ENCODE measurements at places on chromosomes 12 and 14.
A peak's percentile ranks its signal among the peaks of the same experiment; 100 is the strongest.

GRCh38 chr14:79712302-79712950, 498.9 kb downstream of the DIO2 start:
- no peak for DNase-seq

GRCh38 chr12:41212625-41213024, 24.5 kb downstream of the PDZRN4 start:
- DNase-seq, result no peak

- no peak for DNase-seq
Observed at GRCh38 chr12:9730011-9730410, 2.9 kb downstream of the CLECL1 start.

GRCh38 chr12:91144053-91144452, 32.8 kb upstream of the LUM start:
- no peak for DNase-seq

GRCh38 chr14:69994002-69994401, 114.8 kb downstream of the SMOC1 start:
- no peak for DNase-seq

- no peak for DNase-seq
Observed at GRCh38 chr12:92718483-92718990, 15.7 kb downstream of the PLEKHG7 start.

DNA sequence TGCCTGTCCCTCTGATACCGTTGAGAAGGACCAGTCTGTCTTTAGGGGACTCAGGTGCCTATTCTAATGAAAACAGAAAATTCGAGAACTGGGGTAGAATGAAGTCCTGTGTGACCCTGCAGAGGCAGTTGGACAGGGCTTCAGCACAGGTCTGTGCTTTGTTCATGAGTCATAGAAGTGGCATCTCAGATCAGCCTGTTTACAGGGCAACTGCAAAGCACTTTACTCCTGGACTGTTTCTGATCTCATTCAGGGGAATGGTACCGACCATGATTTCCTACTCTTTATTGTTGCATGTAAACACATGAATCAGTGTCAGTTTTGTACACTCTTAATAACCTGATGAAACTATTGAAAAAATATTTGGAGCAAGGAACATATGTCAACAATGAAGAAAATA, 1517.0 kb downstream of the AACS start:
- DNase-seq, result no peak

DNA sequence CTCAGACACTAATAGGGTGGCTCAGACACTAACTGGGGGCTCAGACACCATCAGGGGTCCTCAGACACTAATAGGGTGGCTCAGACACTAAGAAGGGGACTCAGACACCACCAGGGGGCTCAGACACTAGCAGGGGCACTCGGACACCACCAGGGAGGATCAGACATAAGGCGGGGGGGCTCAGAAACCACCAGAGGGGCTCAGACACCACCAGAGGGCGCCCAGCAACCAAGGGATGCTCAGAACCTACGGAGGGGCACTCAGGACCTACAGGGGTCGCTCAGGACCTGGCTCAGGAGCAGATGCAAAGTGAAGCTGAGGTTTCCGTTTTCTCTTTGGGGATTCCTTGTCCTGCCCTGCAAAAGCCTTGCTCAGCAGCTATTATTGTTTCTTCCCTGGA, 448.5 kb downstream of the TMEM121 start:
- DNase-seq, result peak; percentile 49

- no peak for DNase-seq
Observed at GRCh38 chr12:40065636-40066035, 40.2 kb downstream of the SLC2A13 start.

- no peak for DNase-seq
Observed at GRCh38 chr14:89697281-89698060, 257.1 kb downstream of the EFCAB11 start.

GRCh38 chr12:121781998-121782979, 11.2 kb downstream of the RHOF start:
- peak; percentile 22 for DNase-seq

DNA sequence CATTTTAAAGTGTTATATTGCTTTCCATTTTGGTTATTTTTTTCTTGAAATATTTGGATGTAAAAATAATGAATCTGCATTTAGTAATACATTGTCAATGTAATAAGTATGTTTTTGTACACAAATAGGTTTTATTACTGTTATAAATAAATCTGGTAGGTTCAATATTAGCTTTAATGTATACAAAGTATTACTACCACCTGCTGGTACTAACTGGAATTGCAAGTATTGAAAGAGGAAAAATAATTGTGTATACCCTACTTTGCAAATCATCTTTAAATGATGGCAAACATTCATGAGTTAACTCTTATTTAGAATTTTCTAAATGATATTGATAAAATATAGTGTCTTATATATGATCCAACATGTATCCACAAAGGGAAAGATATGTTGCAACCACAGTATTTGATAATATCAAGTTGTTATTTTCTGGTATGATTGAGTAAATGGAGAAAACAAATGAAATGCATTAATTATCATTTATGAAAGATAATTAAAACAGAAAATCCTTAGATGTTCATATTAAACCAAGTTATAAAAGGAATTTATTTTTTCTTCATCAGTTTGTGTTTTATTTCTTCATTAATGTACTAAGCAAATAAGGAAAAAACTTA, 3.2 kb downstream of the OR4K2 start:
- no peak for DNase-seq

- no peak for DNase-seq
Observed at GRCh38 chr14:100807496-100807895, 18.4 kb upstream of the MEG3 start.

- DNase-seq, result no peak
Observed at GRCh38 chr12:1796515-1797010, 23.8 kb upstream of the LRTM2 start.

DNA sequence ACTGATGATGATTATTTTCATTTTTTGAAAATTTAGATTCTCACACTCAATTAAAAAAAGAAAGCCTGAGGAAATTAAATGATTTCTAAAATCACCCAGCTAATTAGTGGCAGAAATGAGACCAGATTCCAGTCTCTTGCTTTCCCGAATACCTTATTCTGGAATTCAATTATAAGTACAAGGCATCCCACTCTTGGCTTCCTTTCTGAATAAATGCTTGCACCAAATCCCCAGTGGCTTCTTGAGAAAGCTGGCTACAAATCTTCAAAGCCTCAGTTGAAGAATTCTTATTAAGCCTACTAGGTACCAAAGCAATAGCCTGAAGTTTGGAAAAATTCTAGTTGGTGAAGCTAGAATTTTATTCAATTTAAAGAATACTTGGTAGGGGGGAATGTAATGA, 476.6 kb downstream of the DIO2 start:
- no peak for DNase-seq

GRCh38 chr14:106442857-106443256, 916.5 kb downstream of the TMEM121 start:
- no peak for DNase-seq

- no peak for DNase-seq
Observed at GRCh38 chr14:61584331-61584741, 111.0 kb upstream of the HIF1A start.

DNA sequence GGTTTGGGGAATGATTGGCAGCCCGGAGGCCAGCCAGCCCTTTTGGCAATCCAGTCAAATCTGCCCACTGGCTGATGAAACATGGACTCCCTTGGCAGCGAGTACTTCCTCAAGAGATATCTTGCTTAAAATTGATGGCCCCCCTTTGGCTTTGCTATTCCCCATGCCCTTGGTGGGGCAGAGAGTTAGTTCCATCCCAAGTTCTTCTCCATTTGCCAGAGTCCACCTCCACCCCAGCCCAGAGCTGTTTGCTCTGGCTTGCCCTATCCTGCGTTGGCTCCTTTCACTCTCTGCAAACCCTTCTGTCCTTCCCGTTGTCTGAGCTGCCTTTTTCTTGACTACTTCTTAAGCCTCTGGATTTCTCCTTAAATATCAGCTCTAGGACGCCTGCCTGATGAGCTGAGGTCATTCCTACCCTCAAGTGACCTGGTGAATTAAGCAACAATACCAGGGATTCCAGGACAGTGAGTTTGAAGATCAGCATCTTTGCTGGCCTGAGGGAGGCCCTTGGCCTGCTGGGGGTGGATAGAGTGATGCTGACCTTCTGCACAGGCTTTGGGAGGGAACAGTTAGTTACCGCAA, 212.0 kb downstream of the CACNA1C start:
- no peak for DNase-seq

GRCh38 chr12:7155471-7156034, 25.4 kb downstream of the CLSTN3 start:
- no peak for DNase-seq

- no peak for DNase-seq
Observed at GRCh38 chr12:56206452-56207166, 15.1 kb downstream of the RNF41 start.

GRCh38 chr12:83179999-83180398, 493.3 kb downstream of the TMTC2 start:
- no peak for DNase-seq

DNA sequence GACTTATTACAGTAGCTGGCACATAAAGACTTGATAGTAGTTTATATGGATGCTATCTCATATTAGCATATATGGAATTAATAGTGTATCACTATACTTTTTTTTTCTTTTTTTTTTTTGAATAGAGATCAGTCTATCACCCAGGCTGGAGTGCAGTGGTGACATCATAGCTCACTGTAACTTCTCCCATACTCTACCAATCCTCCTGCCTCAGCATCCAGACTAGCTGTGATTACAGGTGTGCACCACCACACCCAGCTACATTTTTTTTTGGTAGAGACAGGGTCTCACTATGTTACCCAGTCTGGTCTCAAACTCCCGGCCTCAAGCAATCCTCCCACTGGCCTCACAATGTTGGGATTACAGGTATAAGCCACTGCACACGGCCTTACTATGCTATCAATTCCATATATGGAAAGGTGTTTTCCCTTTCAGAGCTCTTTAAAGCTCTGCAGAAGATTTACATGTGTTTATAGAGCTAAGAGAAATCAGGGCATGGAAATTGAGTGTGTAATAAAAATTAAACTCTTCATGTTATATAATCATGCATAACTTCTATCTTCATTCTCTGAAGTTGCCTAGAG, 1.8 kb upstream of the TBK1 start:
- DNase-seq, result no peak

DNA sequence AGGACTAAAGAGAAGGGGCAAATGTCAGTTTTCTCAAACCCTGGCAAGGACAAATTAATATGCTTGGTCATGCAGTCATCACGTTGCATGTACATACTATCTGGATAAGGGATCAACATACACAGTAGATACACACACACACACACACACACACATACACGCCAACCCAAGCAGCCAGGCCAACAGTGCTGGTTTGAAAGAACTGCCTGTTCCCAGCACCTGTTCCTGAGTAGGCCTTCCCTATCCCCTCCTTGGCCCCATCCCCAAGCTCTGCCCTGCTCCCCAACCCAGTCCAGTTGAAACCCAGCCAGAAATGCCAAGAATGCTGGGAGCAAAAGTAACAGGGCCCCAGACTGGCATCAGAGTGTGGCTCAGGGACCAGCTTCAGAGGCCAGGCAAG, 4.4 kb downstream of the ITGA7 start:
- DNase-seq, result no peak

DNA sequence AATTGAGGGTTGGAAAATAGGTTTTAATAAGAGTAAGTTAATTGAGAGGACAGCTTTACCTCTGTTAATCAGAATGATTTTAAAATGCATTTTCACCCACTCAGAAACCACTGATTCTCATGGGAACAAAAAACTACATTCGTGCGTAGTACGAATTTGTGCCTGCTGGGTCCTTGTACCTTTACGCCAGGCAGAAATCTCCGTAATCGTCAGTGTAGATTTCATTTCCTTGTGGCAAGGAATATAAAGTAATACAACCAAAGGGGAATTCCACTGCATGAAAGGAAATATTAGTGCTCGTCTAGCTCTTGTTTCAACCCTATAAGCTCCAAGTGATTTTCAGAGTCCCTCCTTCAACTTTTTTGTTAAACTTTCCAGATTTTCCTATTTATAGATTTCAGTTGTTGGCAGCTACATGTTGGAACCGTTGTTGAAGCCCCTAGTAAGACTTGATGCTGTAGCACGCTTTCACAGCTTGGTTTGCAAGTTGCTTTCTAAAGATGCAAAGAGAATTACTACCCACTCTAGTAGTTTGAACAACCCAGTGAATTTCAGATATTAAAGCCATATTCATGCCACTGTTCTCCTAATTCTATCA, 90.6 kb downstream of the ETV6 start:
- DNase-seq, result no peak

DNA sequence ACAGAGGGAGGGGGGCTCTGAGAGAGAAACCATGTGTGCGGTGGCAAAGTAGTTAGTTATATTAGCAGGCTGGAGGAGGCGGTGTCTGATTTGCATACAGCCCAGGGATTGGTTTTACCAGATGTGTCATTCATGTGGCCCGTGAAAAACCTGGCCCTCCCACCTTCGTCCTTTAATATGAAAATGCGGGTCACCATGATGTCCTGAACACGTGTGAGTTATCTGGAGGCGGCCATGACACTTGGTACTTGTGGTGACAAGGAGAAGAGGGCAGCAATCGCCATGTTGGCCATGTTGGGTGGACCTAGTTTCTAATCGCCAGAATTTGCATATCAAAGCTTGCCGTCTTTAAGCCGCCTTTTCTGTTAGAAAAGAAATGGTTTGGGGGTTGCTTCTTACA, 108.8 kb downstream of the RAD51B start:
- DNase-seq, result no peak

GRCh38 chr12:102426599-102427542, 53.5 kb downstream of the IGF1 start:
- DNase-seq, result no peak

DNA sequence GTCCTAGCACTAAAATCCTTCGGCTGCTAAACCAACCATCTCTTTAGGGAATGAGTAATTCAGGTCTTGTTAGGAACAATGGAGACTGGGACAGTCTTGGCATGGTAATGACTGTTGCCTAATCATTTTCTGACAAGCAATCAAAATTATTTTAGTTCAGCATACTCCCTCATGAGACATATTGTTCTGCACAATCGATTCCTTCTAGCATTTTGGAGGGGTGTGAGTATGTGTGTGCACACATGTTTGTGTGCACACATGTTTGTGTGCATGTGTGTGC, 2.1 kb upstream of the KRT1 start:
- no peak for DNase-seq

GRCh38 chr12:107533218-107533617, 152.4 kb upstream of the PWP1 start:
- DNase-seq, result no peak

GRCh38 chr12:53984901-53985691, at the start of gene HOXC10:
Gene HOXC10 (plus strand): TSS chr12:53985146. CDS start chr12:53985260, 114 bp downstream.
- DNase-seq, result peak; percentile 10

GRCh38 chr12:128455851-128456250, 188.9 kb downstream of the TMEM132C start:
- DNase-seq, result no peak

Measured in DMS 273 treated with DMSO at 0.1 percent for 48 hours (cell line).